ENCODE measurements at places on chromosomes 16 and 17.

GRCh38 chr17:9203771-9204425 lies 182.6 kb downstream of the NTN1 start:
- DNase-seq = no peak

GRCh38 chr17:13545941-13546340 lies 55.8 kb downstream of the HS3ST3A1 start:
- no peak for DNase-seq

- DNase-seq = peak; percentile 18
Observed at GRCh38 chr17:32283745-32284201, 18.1 kb downstream of the RHBDL3 start.

DNA sequence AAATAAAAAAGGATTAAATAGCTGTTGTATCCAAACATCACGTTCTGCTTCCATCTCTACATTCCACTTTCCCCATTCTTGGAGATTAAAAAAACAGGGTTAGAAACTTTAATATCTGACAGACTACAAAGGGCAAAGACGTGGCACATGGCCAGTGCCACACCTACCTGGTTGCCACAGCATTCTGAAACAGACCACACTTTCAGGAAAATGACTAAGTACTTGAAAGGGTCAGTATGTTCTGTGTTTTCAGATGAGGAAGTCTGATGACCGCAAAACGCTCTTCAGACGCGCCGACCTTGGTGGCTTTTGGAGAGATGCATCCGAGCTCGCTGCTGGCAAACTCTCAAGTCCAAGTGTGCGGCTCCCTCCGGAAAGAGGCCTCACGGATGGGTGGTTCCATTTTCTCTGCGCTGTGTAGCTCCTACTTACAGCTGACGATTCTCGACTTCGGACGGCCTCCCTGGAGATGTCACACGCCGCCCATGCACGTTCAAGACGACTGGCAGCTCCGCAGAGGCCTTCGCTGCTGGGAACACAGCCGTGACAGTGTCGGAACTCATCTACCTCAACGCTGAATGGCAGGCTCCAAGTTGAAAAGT lies 15.5 kb downstream of the MAP1LC3B start:
- DNase-seq = no peak

DNA sequence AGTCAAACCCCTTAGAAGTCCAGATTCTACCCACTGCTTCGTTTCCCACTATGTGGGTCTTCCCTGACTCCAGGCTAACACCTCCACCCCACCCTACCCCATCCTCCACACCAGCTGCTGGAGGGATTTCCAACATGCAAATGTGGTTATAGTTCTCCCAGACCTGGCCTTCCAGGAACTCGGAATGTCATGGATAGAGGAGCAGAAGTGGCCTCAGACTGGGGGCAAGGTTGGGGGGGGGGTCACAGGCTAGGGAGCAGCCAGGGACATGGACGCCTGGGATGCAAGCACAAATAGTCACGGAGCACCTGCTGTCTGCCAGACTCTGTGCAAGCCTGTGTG lies 2.0 kb downstream of the CAMKK1 start:
- no peak for DNase-seq

DNA sequence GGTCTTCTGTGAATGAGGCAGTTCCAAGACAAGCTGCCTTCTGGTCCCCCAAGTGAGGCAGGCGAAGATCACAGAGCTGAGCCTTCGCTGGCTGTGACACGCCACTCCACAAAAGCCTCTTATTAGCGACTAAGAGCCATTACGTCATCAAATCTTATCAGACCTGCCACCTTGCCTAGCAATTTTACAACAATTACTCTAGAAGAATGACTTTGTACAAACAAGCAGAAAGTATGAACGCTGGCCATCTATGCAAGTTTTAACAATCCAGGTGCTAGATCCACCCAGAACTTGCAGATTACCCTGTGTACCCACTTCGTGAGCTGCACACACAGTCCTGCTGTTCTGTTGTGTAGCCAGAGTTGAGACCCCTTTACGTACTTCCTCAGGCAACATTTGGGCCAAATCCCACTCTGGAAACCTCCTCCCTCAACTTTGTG lies 3.8 kb upstream of the ICAM2 start:
- no peak for DNase-seq

DNA sequence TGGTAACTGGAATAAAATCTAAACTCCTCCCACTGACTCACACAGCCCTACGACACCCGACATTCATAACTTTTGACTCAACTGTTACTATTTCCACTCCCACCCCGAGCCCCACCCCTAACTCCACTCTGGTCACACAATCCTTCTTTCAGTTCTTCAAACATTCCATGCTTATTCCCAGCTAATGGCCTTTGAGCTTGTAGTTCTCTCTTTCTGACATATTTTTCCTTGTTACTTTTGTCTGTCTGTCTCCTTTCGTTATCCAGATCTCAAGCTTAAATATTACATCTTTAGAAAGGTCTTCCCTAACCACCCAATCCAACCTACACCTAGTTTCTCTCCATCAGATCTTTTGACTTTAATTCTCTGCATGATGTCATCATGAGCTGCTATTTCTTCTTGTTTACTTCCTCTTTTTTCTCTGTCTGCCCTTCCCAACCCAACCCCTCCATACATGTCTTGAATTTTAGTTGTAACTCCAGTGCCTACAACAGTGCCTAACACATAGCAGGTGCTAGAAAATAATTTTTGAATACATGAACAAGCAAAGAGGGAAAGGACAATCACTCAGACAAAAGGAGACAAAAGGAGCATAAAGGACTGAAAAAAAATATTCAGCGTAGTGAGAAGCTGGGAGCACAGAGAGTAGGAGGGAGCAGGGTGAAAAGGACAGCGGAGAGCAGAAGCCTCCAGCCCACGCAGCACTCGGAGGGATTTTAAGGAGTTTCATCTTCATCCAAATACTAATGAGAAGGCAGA lies 65.2 kb upstream of the SMIM36 start:
- DNase-seq = no peak

DNA sequence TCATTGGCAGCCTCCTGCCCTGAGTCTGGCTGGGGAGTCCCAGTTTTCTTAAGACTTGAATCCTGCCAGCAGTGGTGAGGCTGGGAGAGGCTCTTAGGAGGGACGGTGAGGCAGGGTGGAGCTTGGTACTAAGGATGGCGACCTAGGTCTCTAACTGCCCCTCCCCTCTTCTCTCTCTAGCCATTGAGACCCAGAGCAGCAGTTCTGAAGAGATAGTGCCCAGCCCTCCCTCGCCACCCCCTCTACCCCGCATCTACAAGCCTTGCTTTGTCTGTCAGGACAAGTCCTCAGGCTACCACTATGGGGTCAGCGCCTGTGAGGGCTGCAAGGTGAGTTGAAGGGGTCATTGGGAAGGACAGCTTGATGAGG lies 16.4 kb downstream of the GJD3 start:
- no peak for DNase-seq

- no peak for DNase-seq
Observed at GRCh38 chr17:17757956-17758845, 76.9 kb downstream of the RAI1 start.

- no peak for DNase-seq
Observed at GRCh38 chr17:81461607-81462500, 50.7 kb downstream of the ACTG1 start.

DNA sequence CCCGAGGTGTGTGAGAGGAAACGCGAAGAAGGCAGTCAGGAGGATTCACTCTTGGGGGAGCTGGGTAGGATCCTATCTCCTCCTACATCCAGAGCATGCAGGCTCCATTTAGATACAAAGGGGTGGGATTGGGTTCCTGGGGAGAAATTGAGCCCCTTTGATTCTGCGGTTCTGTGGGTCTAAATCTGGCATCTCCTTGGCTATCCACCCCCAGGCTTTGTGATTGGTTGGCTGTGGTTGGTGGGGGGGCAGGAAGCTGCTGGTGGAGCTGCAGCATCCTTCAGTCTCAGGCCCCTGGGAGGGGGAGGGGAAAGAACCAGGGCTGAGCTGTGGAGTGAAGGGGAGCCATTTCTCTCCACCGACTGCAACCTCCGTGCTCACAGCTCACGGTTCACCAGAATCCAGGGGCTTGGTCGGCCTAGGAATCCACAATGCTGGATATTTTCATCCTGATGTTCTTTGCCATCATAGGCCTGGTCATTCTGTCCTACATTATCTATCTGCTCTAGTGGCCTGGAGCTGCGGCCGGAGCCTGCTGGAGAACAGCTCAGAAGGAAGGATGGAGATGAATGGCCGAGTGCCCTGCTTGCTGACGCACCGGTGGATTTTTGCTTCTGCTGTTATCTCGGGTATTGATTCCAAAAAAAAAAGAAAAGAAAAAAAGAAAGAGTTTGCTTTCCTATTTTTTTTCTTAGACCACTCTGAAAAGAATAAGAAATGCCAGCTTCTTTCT lies at the start of gene LASP1NB:
TSS of gene LASP1NB (plus strand) at position 352 of the 733 bp plus-strand sequence.
- peak; percentile 87 for DNase-seq

DNA sequence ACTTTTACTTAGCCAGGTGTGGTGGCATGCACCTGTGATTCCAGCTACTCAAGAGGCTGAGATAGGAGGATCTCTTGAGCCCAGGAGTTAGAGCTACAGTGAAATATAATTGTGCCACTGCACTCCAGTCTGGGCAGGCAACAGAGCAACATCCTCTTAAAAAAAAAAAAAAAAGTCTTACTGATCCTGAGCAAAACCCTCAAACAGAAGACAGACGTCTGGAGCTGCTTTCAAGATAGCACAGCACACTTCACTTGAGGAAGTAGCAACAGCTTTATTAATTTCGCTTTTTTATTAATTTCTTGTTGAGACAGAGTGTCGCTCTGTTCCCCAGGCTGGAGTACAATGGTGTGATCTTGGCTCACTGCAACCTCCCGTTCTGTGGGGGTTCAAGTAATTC lies 10.2 kb upstream of the GGA2 start:
- no peak for DNase-seq

- DNase-seq = no peak
Observed at GRCh38 chr16:57774705-57775285, 27.5 kb downstream of the KIFC3 start.

GRCh38 chr16:29819506-29819905 lies 756 bp upstream of the MVP start:
- DNase-seq = no peak
